NCI-H2081 (cell line): ENCODE measurements at places on chromosomes 2 and 18.

GRCh38 chr2:26529406-26530239 is 51.7 kb upstream of the OTOF start:
- no peak for DNase-seq

- no peak for DNase-seq
Measured at GRCh38 chr2:14716319-14716718, 83.8 kb downstream of the LRATD1 start.

GRCh38 chr2:192072261-192072660 is 122.5 kb downstream of the TMEFF2 start:
- no peak for DNase-seq

DNA sequence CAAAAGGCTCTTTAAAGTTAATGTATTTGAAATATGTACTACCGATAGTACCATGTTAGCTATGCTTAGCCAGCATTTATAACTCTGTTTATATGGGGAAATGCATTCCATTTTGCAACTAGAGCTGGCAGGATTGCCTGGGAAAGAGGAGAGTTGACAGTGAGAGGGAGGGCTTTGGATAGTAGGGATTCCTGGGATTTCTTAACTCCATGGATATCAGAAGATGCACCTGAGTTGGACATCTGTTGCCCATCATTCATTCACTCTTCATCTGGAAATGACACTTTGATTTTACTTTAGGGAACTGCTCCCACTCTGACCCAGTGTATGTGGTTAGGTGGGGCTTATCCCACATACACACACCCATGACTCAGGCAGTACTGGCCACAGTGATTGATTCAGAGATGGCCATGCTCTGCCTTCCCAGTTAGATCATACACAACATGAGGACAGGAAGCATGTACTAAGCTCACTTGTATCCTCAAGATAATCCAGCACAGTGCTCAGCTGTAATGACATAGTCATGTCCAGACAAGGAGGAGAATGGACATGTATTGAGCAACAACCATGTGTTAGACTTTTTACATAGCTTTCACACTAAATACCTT is 248.8 kb downstream of the MREG start:
- DNase-seq, result no peak

- DNase-seq, result peak; percentile 80
Measured at GRCh38 chr18:44896846-44897245, 216.2 kb downstream of the SETBP1 start.
